ENCODE measurements at places on chromosomes 3 and 15. TPM values are rescaled to one million over a fixed set of nuclear protein-coding genes. Genes with fewer than 3 reads are reported as not detected.

GNB5 gene
- total RNA-seq, result 33.9 TPM

RARRES1 gene
- total RNA-seq, result 1.9 TPM

IL5RA gene
- not detected for total RNA-seq

GPR176 gene
- total RNA-seq, result 194 TPM

TCAIM gene
- 21.5 TPM for total RNA-seq

NUDT16 gene
- total RNA-seq, result 10.4 TPM

C3orf20 gene
- total RNA-seq, result not detected

MUC20 gene
- not detected for total RNA-seq

Measured in IMR-90 (cell line).